Activated B cell treated with CpG ODN at 0.5 μM for 24 hours (primary cell): ENCODE measurements at places on chromosomes 7 and 10. TPM values are rescaled to one million over a fixed set of nuclear protein-coding genes. Genes with fewer than 3 reads are reported as not detected.

- no peak overlapping the region for H3K4me3 ChIP-seq
- H3K27ac ChIP-seq = no peak overlapping the region
- peaks cover 5% of the 10 kb centered on the region for H3K4me1 ChIP-seq
- H3K27me3 ChIP-seq = peaks cover 48% of the 10 kb centered on the region
- DNase-seq = no peak
- H3K36me3 ChIP-seq = no peaks in the 10 kb centered on the region
These were observed 520 bp downstream of the FAM20C start for GRCh38 chr7:192701-193480.

MRLN gene
- not detected in 2 replicates for total RNA-seq

DNA sequence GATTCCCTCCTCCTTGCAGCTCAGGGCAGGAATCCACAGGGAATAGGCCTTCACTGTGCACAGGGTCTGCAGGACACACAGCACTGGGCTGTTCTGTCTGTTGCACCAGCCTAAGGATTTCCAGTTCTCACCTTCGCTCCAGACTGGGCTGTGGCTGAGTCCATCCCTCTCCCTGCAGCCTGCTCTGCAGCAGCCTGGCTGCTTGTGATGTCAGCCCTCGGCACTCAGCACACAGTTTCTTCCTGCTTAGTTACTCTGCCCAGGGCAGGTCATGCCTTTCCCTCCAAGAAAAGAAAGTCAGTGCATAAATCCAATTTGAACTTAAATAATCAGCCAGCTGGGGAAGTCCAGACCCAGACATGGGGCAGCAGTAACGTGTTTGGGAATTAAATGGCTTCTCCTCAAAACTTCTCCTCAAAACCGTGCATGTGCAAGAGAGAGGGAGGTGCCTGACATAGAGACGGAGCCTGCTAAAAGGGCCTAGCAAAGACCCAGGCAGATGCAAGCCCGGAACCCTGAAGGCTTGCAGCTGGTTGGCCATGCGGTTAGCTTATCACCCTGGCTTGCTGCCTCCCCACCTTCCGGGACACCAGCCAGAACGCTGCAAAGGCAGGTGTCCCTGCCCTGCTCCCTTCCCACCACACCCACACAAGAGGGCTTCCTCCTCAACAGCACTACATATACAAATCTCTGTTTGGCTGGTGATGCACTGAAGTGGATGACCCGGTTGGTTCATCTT is 10.9 kb upstream of the GDF2 start:
- H3K27ac ChIP-seq = no peak overlapping the region
- H3K4me1 ChIP-seq = no peaks in the 10 kb centered on the region
- H3K27me3 ChIP-seq = no peaks in the 10 kb centered on the region
- H3K4me3 ChIP-seq = no peak overlapping the region

DNA sequence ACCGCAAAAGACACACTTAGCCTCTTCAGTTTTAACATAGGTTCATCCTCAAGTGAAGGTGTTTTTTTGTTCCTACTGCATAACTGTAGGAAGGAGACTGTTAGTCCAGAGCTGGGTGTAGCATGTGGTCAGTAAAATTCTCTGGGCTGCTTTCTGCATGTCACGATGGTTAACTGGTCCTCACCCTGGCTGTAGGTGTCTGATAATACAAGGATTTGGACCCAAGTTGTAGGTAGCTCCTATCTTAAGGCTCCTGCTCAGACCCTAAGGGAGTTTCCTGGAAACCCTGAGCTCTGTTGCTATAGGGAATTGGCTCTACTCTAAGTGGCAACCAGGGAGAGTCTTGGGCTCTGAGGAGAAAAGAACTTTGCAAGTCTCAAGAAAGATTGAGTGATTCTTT is 112.9 kb downstream of the SAMD9 start:
- H3K27ac ChIP-seq = no peak overlapping the region
- H3K4me3 ChIP-seq = no peak overlapping the region
- DNase-seq = no peak
- peaks cover 5% of the 10 kb centered on the region for H3K27me3 ChIP-seq
- no peaks in the 10 kb centered on the region for H3K36me3 ChIP-seq

DNA sequence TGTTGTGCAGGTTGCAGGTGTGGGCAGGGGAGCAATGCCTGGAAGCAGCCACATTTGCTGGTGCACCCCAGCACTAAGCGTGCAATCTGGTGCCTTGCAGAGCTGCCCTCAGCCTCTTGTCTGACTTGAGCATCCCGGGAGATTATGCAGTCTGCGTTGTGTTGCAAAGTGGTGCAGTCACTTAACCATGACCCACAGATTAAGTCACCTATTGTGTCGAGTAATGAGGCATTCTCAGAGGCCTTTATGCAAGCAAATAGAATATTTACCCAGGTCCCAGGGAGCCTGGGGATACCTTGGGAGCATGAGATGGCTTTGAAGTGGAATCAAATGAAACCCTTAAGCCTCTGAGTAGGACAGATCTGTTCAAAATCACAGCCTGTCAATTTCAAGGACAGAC is 529.0 kb downstream of the TYW1 start:
- H3K27me3 ChIP-seq = peaks cover 2% of the 10 kb centered on the region
- H3K4me3 ChIP-seq = no peak overlapping the region
- no peak for DNase-seq
- H3K27ac ChIP-seq = no peak overlapping the region

PLXNA4 gene
- total RNA-seq = 0.02 TPM in 1 of 2 replicates, not detected in the other

GRCh38 chr7:28145931-28146330 is 34.7 kb downstream of the JAZF1 start:
- no peak overlapping the region for H3K27ac ChIP-seq
- H3K4me3 ChIP-seq = no peak overlapping the region
- DNase-seq = no peak
- no peaks in the 10 kb centered on the region for H3K27me3 ChIP-seq

CYP26A1 gene
- 0.13 TPM in 1 of 2 replicates, not detected in the other for total RNA-seq
